Glutamatergic neuron (in vitro differentiated cells): ENCODE measurements at places on chromosomes 1 and 21. TPM values are rescaled to one million over a fixed set of nuclear protein-coding genes. Genes with fewer than 3 reads are reported as not detected.

Gene HSD11B1
- not detected for total RNA-seq

DNA sequence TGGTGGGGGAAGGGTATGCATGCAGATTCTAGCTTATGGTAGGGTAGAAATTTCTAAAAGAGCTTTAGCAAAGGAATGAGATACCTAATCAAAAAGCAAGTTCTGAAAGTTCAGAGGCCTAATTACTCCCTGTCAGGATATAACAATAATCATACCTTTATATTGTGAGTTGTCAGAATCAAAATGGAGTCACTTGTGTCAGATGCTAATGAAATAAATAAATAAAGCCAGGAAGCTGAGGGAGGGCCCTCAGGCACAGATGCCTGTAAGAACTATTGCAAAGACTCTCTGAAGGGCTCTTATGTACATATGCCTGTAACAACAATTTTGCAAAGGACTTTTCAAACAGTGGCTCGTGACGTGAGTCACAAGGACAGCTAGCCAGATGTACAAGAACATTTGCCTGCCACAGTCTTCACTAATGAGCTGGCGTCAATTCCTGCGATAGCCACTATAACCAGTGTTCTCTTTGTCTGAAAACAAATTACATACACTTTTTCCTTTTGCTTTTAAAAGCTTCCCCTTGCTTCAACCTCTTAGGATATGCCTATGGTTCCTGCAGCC, 27.4 kb upstream of the DNASE2B start:
- H3K27ac ChIP-seq: no peak overlapping the region
- DNase-seq: no peak
- H3K36me3 ChIP-seq: peaks cover 4% of the 10 kb centered on the region
- no peaks in the 10 kb centered on the region for H3K4me1 ChIP-seq
- no peaks in the 10 kb centered on the region for H3K27me3 ChIP-seq
- H3K4me3 ChIP-seq: no peak overlapping the region

DNA sequence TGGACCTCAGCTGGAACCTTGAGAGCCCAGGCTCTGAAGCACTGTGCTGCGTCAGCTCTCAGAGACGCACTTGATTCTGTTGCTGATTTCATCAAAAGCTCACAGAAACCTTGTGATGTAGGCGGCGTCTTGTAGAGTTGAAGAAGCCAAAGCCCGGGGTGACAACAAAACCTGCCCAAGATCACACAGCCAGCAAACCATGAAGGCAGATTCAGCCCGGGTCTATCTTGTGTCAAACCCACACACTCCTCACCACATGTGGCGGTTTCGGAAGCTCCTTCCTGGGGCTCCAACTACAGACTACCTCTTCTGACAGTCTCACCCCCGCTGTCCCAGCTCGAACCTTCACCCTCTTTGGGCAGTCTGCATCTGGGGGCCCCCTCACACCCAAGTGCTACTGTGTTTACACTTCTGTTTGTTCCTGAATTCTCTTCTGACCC, 50.4 kb downstream of the TENT5C start:
- peaks cover 4% of the 10 kb centered on the region for H3K27me3 ChIP-seq
- no peak overlapping the region for H3K27ac ChIP-seq
- no peak for DNase-seq
- no peaks in the 10 kb centered on the region for H3K36me3 ChIP-seq
- H3K4me1 ChIP-seq: peaks cover 12% of the 10 kb centered on the region

DNA sequence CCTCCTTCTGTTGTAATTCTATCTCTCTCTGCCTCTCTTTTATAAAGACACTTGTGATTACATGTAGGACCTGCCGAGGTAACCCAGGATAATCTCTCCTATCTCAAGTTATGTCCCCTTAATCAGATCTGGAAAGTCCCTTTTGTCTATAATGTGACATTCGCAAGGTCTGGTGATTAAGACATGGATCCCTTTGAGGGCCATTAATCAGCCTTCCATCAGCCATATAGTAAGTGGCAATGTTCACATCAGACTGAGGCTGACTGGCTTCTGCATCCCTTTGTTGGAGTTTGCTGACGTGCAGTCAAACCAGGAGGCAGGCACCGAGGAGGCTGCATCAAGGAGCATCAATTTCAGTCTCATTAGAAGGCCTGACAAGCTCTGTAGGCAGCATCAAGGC, 209.6 kb downstream of the BACH1 start:
- DNase-seq: no peak
- no peaks in the 10 kb centered on the region for H3K27me3 ChIP-seq
- H3K4me1 ChIP-seq: no peaks in the 10 kb centered on the region
- no peak overlapping the region for H3K4me3 ChIP-seq
- peaks cover 2% of the 10 kb centered on the region for H3K36me3 ChIP-seq
- no peak overlapping the region for H3K27ac ChIP-seq

DNA sequence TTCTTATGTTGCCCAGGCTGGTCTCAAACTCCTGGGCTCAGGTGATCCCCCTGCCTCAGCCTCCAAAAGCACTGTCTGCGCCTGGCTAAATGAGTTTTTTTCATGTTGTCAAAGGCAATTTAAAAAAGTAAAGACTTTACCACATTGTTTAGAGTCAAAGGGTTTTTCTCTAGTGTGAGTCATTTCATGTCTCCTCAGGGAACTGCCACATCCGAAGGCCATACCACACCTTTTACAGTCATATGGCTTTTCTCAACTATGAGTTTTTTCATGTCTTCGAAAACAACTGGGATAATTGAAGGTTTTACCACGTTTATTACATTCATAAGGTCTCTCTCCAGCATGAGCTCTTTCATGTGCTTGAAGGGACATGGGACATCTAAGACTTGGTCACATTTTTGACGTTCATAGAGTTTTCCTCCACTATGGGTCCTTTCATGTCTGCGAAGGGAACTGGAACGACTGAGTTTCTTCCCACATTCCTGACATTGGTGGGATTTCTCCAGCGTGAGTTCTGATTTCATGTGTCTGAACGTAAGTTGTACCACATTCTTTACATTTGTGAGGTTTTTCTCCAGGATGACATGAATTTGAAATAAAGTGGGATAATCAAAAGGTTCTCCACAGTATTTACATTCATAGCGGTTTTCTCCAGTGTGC, 65.6 kb downstream of the UCHL5 start:
- H3K27me3 ChIP-seq: no peaks in the 10 kb centered on the region
- no peaks in the 10 kb centered on the region for H3K36me3 ChIP-seq
- H3K27ac ChIP-seq: no peak overlapping the region
- no peak overlapping the region for H3K4me3 ChIP-seq
- DNase-seq: no peak

DNA sequence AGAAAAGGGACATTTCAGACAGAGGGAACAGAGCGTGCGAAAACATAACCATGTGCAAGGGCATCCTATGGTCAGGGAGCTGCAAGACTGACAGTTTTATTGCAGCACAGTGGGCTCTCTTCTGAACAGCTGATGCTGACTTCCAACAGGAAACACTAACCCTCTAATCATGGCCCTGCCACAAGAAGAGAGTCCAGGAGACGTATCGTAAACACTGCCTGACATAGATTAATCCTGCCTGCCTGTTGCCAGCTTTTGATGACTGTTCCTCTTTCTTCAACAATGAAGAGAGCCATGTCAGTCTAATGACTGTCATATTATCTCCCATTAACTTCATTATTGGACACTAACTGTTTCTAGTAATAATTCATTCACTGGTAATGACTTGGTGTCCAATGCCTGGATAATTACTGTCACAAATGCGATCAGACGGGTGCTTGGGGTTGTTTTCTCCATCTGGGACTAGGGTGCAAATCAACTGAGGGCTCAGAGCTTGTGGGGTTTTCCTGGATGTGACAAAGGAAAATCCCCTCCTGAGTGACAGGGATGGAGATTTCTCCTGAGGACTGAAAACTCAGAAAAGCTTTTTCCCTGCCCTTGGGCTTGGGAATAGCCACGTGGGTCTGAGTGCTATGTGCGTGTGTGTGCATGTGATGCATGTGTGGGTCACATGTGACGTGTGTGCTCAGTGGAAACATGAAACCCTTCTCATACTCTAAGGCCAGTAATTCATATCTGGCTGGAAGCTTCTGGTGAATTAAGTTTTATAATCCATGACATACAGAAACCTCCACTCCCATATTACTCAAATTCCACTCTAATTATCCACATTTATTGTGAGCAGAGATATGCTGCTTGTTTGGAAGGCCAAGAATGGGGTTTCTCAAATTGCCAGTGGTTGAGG, 144.0 kb upstream of the PLXNA2 start:
- no peak overlapping the region for H3K27ac ChIP-seq
- peaks cover 5% of the 10 kb centered on the region for H3K36me3 ChIP-seq
- no peak for DNase-seq
- H3K4me3 ChIP-seq: no peak overlapping the region
- peaks cover 2% of the 10 kb centered on the region for H3K27me3 ChIP-seq

GRCh38 chr1:168136709-168137514, at the start of gene GPR161:
Gene GPR161, minus strand, starts transcription at chr1:168136930. Its CDS starts 32,080 bp downstream, at chr1:168104850.
- peak within 1 kb of the TSS; percentile 97 for H3K4me3 ChIP-seq
- DNase-seq: peak; percentile 70
- no peaks in the 10 kb centered on the region for H3K36me3 ChIP-seq
- peaks cover 11% of the 10 kb centered on the region for H3K27me3 ChIP-seq

GRCh38 chr1:115555446-115555845, 86.3 kb upstream of the VANGL1 start:
- H3K27ac ChIP-seq: no peak overlapping the region
- no peaks in the 10 kb centered on the region for H3K36me3 ChIP-seq
- no peaks in the 10 kb centered on the region for H3K27me3 ChIP-seq
- H3K4me1 ChIP-seq: no peaks in the 10 kb centered on the region

GRCh38 chr21:23218667-23219066, 2220.5 kb downstream of the NCAM2 start:
- H3K4me1 ChIP-seq: no peaks in the 10 kb centered on the region
- no peak overlapping the region for H3K4me3 ChIP-seq
- peaks cover 4% of the 10 kb centered on the region for H3K36me3 ChIP-seq
- H3K27ac ChIP-seq: no peak overlapping the region

DNA sequence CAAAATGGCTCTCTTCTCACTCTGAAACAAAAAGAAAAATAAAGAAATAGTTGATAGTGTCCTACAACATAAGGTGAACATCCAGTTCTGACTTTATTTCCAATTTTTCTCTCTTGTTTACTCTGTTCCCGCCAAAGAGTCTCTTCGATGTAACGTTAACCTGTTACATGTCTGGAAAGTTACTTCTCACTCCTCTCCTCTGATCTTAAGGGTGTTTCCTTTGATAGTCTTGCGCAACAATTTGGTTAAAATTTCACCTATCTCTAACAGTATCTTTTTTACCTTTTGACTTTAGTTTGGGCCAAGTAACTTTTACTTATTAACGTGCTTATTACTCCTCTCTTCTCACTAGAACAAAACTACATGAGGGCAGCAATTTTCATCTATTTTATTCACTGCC, 1450.2 kb downstream of the BRINP3 start:
- no peaks in the 10 kb centered on the region for H3K36me3 ChIP-seq
- H3K27ac ChIP-seq: no peak overlapping the region
- H3K27me3 ChIP-seq: no peaks in the 10 kb centered on the region
- peaks cover 5% of the 10 kb centered on the region for H3K4me1 ChIP-seq

DNA sequence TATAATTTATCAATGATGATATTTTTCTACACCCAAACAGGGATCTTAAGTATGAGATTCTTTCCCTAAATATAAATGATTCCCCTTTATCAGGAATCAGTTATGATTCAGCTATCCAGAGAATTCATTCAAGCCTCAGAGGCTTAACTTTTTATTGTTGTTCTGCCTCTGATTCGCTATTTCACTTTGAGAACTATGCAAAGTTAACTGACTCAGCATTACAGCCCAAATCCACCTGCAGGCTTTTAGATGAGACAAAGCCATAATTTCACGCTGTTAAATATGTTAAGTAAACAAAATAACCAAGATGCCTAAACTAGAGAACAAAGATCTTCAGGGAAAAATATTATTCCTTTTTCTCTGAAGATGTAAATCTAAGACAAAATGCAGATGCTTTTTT, 8.5 kb downstream of the SCYL3 start:
- DNase-seq: no peak
- H3K4me1 ChIP-seq: peaks cover 3% of the 10 kb centered on the region
- no peaks in the 10 kb centered on the region for H3K27me3 ChIP-seq
- H3K36me3 ChIP-seq: no peaks in the 10 kb centered on the region
- H3K27ac ChIP-seq: no peak overlapping the region

- peak overlapping the region; percentile 52 for H3K27ac ChIP-seq
- H3K4me3 ChIP-seq: no peak overlapping the region
- no peak for DNase-seq
- H3K36me3 ChIP-seq: peaks cover 12% of the 10 kb centered on the region
These were observed 6.7 kb downstream of the SLC1A7 start for GRCh38 chr1:53135735-53136114.

DNA sequence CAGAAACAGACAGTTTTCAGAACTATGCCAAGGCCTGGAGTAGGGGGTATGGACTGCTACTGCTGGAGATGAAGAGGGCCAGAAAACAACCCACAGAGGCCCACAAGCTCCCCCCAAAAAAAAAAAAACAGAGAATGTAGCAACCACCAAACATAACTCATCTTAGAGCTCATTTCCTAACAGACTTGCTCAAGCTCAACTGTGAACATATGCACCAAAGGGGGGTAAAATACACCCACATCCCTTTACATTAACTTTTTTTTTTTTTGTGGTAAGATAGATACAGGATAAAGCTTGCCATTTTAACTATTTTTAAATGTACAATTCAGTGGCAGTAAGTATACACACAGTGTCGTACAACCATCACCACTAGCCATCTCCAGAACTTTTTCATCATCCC, 36.0 kb downstream of the SEC16B start:
- no peak overlapping the region for H3K4me3 ChIP-seq
- no peak for DNase-seq
- H3K36me3 ChIP-seq: no peaks in the 10 kb centered on the region
- no peaks in the 10 kb centered on the region for H3K27me3 ChIP-seq
- no peaks in the 10 kb centered on the region for H3K4me1 ChIP-seq

- peaks cover 22% of the 10 kb centered on the region for H3K27me3 ChIP-seq
- no peak overlapping the region for H3K4me3 ChIP-seq
- peaks cover 29% of the 10 kb centered on the region for H3K4me1 ChIP-seq
- peaks cover 31% of the 10 kb centered on the region for H3K36me3 ChIP-seq
These were observed 13.5 kb downstream of the OLFML2B start for GRCh38 chr1:162010175-162010506.

Gene KIF14
- total RNA-seq: 2.9 TPM

Gene IQCC
- 2.7 TPM for total RNA-seq

DNA sequence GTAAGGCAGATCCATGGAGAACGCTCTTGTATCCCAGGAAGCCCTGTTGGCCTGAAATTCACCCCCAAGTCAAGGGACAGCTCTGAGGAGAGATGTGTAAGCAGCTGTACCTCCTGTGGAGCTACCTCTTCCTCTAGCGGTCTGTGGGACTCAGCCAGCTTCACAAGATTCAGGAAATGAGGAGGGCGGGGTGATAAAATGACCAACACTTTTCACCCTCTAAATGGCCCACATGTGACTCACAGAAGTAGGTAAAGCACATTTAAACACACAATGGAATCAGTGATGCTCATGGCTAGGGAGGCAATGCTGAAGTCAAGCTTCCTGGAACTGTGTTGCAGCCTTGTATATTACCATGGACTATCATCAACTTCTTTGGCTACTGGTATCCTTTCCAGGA, at the start of gene SH2D1B:
Gene SH2D1B, minus strand, starts transcription at position 135 of the 400 bp plus-strand sequence. Its CDS starts 120 bp downstream, at position 15.
- H3K4me3 ChIP-seq: no peak within 1 kb of the TSS
- no peaks in the 10 kb centered on the region for H3K36me3 ChIP-seq
- DNase-seq: no peak
